Dermis lymphatic vessel endothelial cell (primary cell): ENCODE measurements at places on chromosomes 11 and 22. TPM values are rescaled to one million over a fixed set of nuclear protein-coding genes. Genes with fewer than 3 reads are reported as not detected.

The SLC29A2 gene
- total RNA-seq = 0.26 and 0.76 TPM in 2 replicates

The KRTAP5-4 gene
- not detected in 2 replicates for total RNA-seq

The KIAA0930 gene
- total RNA-seq = 36.6 and 47.8 TPM in 2 replicates

The ZP1 gene
- total RNA-seq = not detected in 2 replicates
